GM18507 (cell line): ENCODE measurements at places on chromosomes 12 and 14.

GRCh38 chr12:58580095-58580494 lies 340.2 kb downstream of the LRIG3 start:
- no peak for DNase-seq

DNA sequence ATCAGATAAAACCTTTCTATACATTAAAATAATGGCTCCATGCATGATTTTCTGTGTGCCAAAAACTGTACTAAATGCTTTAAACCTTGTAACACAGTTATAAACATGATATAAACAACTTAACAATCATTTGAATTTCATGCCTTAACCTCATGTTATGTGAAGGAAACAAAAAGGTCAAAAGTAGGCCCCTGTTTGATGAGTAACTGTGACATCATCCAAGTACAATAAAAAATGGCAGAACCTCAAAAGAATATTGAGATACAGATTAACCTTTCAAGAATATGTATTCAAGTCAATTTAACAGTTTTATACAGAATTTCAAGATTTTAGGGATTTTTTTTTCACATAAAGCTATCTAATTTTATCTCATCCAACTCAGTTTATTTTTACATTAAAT lies 310.7 kb upstream of the DCN start:
- DNase-seq, result no peak

- DNase-seq, result no peak
These were observed 6.5 kb upstream of the WASHC4 start for GRCh38 chr12:105100998-105101397.

DNA sequence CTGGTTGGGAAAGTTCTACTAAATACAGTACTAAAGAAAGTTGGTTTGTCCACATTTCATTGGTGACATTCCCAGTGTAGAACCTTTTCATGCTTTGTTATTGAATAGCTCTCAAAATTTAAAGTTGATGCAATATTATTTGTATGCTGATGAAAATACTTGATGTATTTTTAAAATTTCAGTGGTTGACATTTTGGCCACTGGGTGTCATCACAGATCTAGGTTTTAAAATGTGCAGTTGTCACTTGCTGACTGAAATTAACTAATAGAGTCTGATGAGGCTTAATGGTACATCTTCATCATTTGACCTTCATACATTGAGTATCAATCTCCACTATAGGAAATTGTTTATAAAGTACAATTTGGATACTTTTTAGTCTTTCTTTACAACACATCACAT lies 37.1 kb downstream of the CMAS start:
- no peak for DNase-seq

DNA sequence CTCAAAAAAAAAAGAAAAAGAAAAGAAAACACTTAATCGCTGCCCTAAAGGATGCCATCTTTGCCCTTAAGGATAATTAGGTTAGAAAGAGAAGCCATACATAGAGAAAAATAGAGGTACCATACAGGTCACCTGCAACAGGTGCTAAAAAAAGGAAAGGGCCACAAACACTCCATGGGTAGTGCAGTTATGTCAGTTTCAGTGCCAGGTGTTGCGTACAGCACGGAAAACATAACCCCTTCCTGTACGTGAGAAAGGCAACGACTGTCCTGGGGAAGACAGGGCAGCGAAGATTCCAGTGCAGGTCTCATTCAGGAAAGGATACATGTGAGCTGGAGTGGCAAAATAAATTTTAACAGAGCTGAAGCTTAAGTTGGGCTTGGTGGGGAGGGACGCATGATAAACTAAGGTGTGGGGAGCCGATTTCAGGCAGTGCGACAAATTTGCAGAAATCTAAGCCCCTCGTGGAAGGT lies 553 bp upstream of the DAZAP2 start:
- no peak for DNase-seq

- no peak for DNase-seq
These were observed 615.4 kb downstream of the C12orf50 start for GRCh38 chr12:87413784-87414183.

DNA sequence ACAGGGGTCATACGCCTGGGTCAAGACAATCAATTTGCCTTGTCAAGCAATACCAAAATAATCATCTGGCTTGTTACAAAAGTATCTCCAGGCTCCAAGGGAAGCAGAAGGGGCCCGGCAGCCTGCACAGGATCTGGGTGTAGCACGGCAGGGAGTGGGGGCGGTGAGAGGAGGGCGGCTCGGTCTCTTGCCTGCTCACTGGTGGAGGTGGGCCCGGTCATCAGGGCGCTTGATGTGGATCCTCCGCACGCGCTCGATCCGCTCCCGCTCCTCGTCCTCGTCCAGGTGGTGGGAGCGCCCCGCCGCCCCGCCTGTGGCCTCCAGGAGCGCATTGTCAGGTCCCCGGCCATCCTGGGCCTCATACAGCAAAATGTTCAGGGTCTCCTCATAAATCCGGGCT lies 25.7 kb downstream of the KCTD10 start:
- DNase-seq, result no peak

DNA sequence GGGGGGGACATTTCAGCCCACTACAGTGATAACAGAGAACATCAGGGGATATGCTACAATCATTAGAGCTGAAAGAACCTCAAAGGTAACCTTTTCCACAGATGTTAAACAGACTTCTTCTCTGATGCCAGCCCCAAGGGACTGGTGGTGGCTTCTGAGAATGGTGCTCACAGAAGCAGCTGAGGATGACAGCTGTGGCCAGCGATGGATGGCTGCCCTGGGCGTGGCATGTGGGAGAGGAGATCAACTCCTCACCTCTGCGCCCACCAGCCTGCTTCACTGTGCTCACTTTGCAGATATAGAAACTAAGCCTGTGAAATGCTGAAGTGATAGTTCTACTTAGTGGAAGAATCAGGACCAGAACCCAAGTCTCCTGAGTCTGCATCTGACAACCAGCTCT lies 33.0 kb downstream of the FOXN3 start:
- peak; percentile 48 for DNase-seq

- DNase-seq, result no peak
These were observed 10.7 kb downstream of the ULK1 start for GRCh38 chr12:131905081-131905629.

DNA sequence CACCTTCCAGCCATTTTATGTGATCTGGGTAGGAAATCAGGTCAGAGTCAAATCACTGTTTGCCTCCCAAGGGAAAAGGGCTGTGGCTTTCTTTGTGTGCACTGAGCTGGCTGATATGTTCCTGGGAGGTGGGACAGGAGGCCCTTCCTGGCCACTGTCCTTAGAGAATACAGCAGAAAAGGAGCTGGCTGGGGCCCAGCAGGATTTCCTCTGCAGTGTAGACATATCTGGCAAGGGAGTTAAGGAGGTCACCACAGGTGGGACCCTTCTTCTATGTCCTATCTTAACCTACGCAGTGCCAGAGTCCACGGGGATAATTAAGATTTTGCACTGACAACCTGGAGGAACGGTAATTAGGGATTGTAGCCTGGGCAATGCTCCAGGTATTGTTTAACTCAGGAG lies 145.3 kb downstream of the NTF3 start:
- no peak for DNase-seq

DNA sequence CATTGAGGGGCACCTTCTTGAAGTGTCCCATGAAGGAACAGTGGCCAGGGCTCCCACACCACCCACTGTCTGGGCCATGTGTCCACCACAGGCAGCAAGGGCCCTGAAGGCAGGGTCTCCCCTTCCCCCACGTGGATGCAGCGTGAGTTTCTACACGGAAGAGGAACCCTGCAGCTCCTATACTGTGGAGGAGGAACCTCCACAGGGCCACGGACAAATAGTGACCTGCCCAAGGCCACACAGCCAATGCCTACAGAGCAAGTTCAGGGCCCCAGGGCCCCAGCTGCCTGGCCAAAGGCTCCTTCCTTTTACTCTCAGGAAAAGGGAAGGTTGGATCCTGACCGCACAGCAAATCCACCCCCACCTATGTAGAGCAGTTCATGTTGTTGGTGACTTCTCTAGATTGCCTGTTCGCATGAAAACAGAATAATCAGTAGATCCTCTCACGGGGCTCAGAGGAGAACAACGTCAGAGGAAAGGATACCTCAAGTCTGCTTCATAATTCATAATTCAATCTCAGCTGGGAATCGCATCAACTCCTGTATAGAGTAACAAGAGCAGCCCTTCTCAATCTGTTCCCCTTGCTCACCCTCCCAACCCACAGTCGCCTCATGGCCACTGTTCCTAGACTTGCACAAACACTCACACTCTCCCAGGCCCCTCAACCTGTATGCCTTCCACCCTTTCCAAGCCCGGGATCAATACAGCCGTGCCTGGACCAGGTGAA lies 11.1 kb upstream of the KRT73 start:
- no peak for DNase-seq

- no peak for DNase-seq
These were observed 87.0 kb downstream of the FRMD6 start for GRCh38 chr14:51738754-51739153.

DNA sequence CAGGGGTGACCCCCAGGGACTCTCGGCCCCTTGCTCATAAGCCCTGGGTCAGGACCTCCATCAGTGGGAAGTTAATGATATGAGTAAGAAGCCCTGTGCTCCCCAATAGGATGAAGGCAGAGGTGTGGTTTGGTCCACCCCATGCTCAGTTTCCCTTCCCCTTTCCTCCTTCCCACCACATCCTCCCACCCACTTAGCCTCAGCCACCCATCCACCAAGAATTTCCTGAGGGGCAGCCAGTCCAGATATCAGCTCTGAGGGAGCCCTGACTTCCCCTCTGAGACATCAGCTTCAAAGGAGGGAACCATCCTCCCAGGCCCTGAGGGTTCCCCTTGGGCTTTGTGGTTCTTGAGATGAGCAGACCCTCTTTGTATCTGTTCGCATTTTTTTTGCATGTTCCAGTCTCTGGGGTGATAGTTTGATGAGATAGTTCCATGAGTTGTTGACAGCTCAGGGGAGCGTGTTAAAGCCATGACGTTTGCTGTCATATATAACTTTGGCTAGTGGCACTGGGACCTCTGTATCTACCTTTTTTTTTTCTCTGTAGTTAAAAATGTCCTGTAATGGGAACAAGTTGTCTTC lies 71.2 kb downstream of the LGMN start:
- peak; percentile 83 for DNase-seq

GRCh38 chr12:80041071-80041470 lies 58.3 kb upstream of the OTOGL start:
- DNase-seq, result no peak

DNA sequence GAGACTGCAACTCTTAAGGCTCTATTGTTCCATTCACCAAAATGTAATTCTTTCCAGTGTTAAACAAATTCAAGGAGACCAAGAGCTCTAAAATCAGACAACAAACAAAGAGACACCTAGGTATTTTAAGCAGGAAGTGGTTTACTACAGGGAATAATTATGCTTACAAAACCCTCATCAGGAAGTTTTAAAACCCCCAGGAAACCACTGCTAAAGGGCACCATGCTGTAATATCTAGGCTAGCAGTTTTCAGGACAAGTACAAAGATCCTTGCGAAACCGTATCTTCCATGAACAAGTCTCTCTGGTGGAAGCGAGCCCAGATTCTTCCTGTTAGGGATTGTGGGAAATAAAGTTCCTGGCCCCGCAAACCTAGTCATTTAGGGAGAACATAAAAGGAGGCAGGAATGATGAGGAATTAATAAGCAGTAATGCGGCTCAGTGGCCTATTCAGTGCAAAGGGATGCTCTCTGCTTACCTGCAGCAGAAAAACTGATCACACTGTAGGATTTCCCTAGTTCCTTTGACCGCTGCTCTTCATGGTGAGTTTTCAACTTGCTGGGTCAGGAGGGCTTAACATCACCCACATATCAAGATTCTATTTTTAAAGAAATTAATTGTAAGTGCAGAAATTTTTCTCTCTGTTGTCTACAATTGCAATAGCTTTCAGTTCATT lies 42.8 kb downstream of the ACSM4 start:
- DNase-seq, result no peak

DNA sequence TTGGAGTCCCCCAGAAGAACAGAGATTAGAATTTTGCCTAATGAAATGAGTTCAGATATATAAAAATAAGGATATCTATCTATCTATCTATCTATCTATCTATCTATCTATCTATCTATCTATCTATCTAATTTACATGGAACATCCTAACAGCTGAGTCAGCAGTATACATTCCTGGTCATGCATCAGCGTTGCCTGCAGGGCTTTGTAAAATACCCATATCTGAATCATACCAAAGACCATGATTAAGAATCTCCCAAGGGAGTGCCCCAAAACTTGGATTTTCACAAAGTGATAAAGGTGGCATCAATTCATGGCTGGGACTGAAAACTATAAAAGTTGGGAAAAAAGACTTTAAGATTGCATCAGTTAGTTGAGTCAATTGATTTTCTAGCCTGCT lies 32.7 kb upstream of the SYT10 start:
- no peak for DNase-seq

DNA sequence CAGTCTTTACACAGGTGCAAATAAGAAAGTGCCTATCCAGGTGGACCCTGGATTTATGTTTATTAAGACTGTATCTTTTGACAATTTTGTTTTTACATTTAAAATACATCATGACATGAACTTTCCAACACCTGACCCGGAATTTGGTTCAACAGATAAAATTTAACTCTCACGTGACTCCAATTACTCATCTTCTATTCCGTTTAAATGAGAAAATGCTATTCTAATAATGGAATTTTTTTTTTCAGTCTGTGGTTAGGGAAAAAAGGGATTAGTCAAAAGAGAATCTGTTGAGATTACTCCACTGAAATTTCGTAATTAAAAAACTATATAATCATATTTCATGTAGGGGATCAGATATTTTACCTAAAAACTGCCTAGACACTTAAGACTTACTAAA lies 11.1 kb downstream of the VPS37B start:
- no peak for DNase-seq

DNA sequence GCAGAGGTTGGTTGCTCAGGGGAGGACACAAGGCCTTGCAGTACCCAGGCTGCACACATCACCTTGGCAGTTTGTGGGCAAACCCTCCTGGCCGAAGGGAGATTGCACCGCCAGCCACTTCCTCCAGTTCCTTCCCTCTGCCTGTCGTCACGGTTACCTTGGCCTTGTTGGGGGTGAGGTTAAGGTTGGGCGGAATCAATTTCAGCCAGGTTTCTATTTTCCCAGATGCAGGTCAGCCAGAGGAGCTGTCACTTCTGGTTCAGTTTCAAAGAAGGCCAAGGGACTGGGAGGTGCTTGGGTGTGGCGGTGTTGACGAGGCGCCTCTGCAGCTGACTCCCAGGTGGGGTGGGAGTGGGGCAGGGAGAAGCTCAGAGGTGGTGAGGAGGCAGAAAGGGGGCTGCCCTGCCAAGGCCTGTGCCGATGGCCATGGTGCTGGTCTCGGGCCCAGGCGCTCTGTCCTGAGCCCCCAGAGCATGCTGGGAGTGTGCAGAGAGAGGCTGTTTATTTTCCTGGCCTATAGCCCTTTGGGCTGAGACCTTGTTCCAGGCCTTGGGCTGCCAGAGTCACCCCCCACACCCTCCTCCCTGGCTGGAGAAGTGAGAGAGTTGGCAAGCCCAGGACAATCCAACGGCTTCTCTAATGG lies 31.4 kb downstream of the JDP2 start:
- DNase-seq, result no peak
